ENCODE measurements at places on chromosomes 13 and 19. TPM values are rescaled to one million over a fixed set of nuclear protein-coding genes. Genes with fewer than 3 reads are reported as not detected.

GRCh38 chr19:23263870-23264590 lies 13.8 kb upstream of the ZNF724 start:
- H3K27me3 ChIP-seq = no peaks in the 10 kb centered on the region
- H3K36me3 ChIP-seq = no peaks in the 10 kb centered on the region
- no peaks in the 10 kb centered on the region for H3K4me1 ChIP-seq
- H3K4me3 ChIP-seq = no peak overlapping the region
- no peak for DNase-seq

- no peaks in the 10 kb centered on the region for H3K27me3 ChIP-seq
- no peaks in the 10 kb centered on the region for H3K36me3 ChIP-seq
- DNase-seq = peak; percentile 94
- peaks cover 41% of the 10 kb centered on the region for H3K4me1 ChIP-seq
- no peak within 1 kb of the TSS for H3K27ac ChIP-seq
Observed at GRCh38 chr19:46471116-46471733, at the start of gene PNMA8A. TSS of gene PNMA8A (minus strand) at chr19:46471563. CDS start at chr19:46471035, 528 bp downstream.

GRCh38 chr19:21147540-21147939 lies 5.7 kb downstream of the ZNF431 start:
- H3K36me3 ChIP-seq = peaks cover 54% of the 10 kb centered on the region
- H3K4me3 ChIP-seq = no peak overlapping the region
- H3K27ac ChIP-seq = no peak overlapping the region
- peaks cover 4% of the 10 kb centered on the region for H3K4me1 ChIP-seq
- H3K27me3 ChIP-seq = no peaks in the 10 kb centered on the region

GRCh38 chr13:79401259-79402070 lies 4.6 kb downstream of the RBM26 start:
- H3K4me1 ChIP-seq = peaks cover 28% of the 10 kb centered on the region
- no peak for DNase-seq
- H3K36me3 ChIP-seq = peaks cover 17% of the 10 kb centered on the region
- H3K4me3 ChIP-seq = no peak overlapping the region

GRCh38 chr13:113618455-113618854 lies 33.9 kb downstream of the TFDP1 start:
- no peak overlapping the region for H3K27ac ChIP-seq
- no peak for DNase-seq
- peaks cover 10% of the 10 kb centered on the region for H3K4me1 ChIP-seq
- H3K36me3 ChIP-seq = peaks cover 25% of the 10 kb centered on the region

GRCh38 chr13:71137101-71137500 lies 729.9 kb downstream of the DACH1 start:
- no peak for DNase-seq
- H3K4me1 ChIP-seq = no peaks in the 10 kb centered on the region
- H3K4me3 ChIP-seq = no peak overlapping the region
- no peaks in the 10 kb centered on the region for H3K27me3 ChIP-seq
- H3K36me3 ChIP-seq = no peaks in the 10 kb centered on the region
- H3K27ac ChIP-seq = no peak overlapping the region

- DNase-seq = no peak
- H3K27ac ChIP-seq = no peak overlapping the region
- H3K4me1 ChIP-seq = peaks cover 4% of the 10 kb centered on the region
- H3K4me3 ChIP-seq = no peak overlapping the region
- peaks cover 62% of the 10 kb centered on the region for H3K36me3 ChIP-seq
Observed at GRCh38 chr19:15371119-15371518, 8.5 kb downstream of the AKAP8 start.

GRCh38 chr19:11191934-11192333 lies 5.4 kb downstream of the KANK2 start:
- no peaks in the 10 kb centered on the region for H3K27me3 ChIP-seq
- peaks cover 25% of the 10 kb centered on the region for H3K4me1 ChIP-seq
- peaks cover 55% of the 10 kb centered on the region for H3K36me3 ChIP-seq
- H3K4me3 ChIP-seq = no peak overlapping the region

- H3K27ac ChIP-seq = no peak overlapping the region
- peaks cover 13% of the 10 kb centered on the region for H3K4me1 ChIP-seq
- no peak for DNase-seq
- H3K27me3 ChIP-seq = peaks cover 5% of the 10 kb centered on the region
- H3K4me3 ChIP-seq = no peak overlapping the region
Observed at GRCh38 chr13:40220299-40220935, 446.0 kb downstream of the FOXO1 start.

GRCh38 chr13:67143544-67144115 lies 86.5 kb downstream of the PCDH9 start:
- H3K4me3 ChIP-seq = no peak overlapping the region
- no peaks in the 10 kb centered on the region for H3K27me3 ChIP-seq
- H3K36me3 ChIP-seq = no peaks in the 10 kb centered on the region
- no peak for DNase-seq
- H3K27ac ChIP-seq = no peak overlapping the region
- H3K4me1 ChIP-seq = peaks cover 17% of the 10 kb centered on the region

GRCh38 chr13:52118595-52118994 lies 10.3 kb downstream of the NEK5 start:
- no peak for DNase-seq
- no peak overlapping the region for H3K27ac ChIP-seq
- no peak overlapping the region for H3K4me3 ChIP-seq
- H3K27me3 ChIP-seq = peaks cover 7% of the 10 kb centered on the region

DNA sequence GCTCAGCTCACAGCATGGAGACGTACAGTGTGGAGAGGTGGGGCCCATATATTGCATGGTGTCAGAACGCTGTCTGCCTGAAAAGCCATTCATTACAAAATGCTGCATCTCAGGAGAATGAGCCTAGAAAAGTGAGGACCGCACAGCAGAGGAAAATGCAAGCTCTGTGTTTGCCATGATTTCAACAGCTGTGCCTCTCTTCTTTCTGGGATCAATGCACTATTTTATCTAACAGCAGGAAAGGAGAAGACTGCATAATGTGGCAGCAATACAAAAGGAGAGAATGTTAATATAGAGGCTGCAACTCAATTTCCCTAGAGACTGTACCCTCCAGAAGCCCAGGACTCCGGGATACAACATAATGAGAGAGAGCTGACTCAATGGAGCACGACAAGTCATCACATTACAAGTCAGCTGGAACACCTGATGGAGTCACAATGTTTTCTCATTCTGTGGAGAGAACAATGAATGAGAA lies 368.0 kb downstream of the FGF14 start:
- DNase-seq = no peak
- H3K27ac ChIP-seq = no peak overlapping the region
- no peak overlapping the region for H3K4me3 ChIP-seq
- no peaks in the 10 kb centered on the region for H3K27me3 ChIP-seq
- no peaks in the 10 kb centered on the region for H3K4me1 ChIP-seq
- no peaks in the 10 kb centered on the region for H3K36me3 ChIP-seq

GRCh38 chr19:40358773-40359172 lies 10.3 kb downstream of the PLD3 start:
- peak; percentile 6 for DNase-seq
- H3K27ac ChIP-seq = no peak overlapping the region
- no peaks in the 10 kb centered on the region for H3K27me3 ChIP-seq
- H3K4me3 ChIP-seq = no peak overlapping the region
- H3K36me3 ChIP-seq = peaks cover 3% of the 10 kb centered on the region

DNA sequence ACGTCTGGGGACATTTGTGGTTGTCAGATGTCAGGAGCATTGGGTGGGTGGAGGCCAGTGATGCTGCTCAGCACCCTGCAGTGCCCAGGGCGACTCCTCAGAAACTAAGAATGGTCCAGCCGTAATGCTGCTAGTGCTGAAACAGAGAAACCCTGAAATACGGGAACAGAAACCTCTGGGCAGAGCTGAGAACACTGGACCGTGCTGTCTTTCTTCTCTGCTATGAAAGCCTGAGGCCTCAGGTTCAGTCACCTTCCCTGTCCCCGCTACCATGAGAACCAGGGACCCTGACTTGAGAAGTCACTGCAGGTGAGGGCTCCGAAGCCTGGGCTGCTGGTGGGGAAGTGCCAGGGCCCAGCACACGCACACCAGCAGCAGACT lies 13.4 kb downstream of the CAPS start:
- H3K36me3 ChIP-seq = peaks cover 94% of the 10 kb centered on the region
- DNase-seq = peak; percentile 19
- H3K27me3 ChIP-seq = no peaks in the 10 kb centered on the region

GRCh38 chr13:108834193-108834592 lies 204.8 kb downstream of the MYO16 start:
- H3K36me3 ChIP-seq = no peaks in the 10 kb centered on the region
- no peak overlapping the region for H3K4me3 ChIP-seq
- H3K4me1 ChIP-seq = no peaks in the 10 kb centered on the region
- no peaks in the 10 kb centered on the region for H3K27me3 ChIP-seq
- H3K27ac ChIP-seq = no peak overlapping the region

- H3K36me3 ChIP-seq = no peaks in the 10 kb centered on the region
- H3K27ac ChIP-seq = no peak overlapping the region
- H3K4me3 ChIP-seq = no peak overlapping the region
- peaks cover 24% of the 10 kb centered on the region for H3K4me1 ChIP-seq
- no peak for DNase-seq
- no peaks in the 10 kb centered on the region for H3K27me3 ChIP-seq
Observed at GRCh38 chr19:37987356-37988332, 80.6 kb downstream of the SIPA1L3 start.

- no peak overlapping the region for H3K27ac ChIP-seq
- H3K4me3 ChIP-seq = peak overlapping the region; percentile 57
- H3K36me3 ChIP-seq = peaks cover 11% of the 10 kb centered on the region
- H3K27me3 ChIP-seq = no peaks in the 10 kb centered on the region
- peaks cover 8% of the 10 kb centered on the region for H3K4me1 ChIP-seq
Observed at GRCh38 chr19:49338691-49339300, 3.6 kb downstream of the CD37 start.

GRCh38 chr19:14106840-14107239 lies 10.7 kb downstream of the PRKACA start:
- H3K27ac ChIP-seq = peak overlapping the region; percentile 65
- peak; percentile 27 for DNase-seq
- peaks cover 10% of the 10 kb centered on the region for H3K4me1 ChIP-seq
- H3K36me3 ChIP-seq = peaks cover 40% of the 10 kb centered on the region
- H3K27me3 ChIP-seq = no peaks in the 10 kb centered on the region

DNA sequence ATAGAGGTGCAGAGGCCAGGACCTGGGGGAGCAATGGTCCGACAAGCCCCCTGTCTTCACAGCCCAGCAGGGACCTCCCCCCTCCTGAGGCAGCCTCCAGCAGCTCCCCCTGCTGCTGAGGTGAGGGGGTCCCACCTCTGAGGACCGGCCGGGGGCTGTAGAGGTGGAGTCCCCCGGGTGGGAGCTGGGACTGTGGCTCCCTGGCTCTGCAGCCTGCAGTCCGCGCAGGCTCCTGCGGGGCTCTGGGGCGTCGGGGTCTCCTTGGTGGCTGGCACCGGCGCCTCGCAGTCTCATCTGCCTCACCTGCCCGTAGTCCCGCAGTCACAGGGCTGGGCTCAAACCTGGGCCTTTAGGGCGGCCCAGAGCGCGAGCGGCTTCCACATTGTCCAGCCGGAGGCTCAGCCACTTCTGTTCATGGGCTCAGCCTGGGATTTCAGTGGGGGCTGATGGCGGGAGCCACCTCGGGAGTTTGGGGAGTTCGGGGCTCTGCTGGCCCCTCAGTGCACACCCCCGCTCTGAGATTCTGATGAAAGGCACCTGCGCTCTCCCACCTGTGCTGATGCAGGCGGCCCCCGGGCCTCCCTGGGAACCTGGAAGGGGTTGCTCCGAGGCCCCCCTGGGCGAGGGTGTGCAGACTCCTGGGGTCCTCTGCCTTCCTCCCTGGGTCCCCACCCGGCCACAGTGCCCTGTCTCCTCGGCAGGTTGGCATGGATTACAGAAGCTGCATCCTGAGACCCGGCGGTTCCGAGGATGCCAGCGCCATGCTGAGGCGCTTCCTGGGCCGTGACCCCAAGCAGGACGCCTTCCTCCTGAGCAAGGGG lies 7.0 kb upstream of the ZNF554 start:
- no peaks in the 10 kb centered on the region for H3K4me1 ChIP-seq
- H3K27ac ChIP-seq = no peak overlapping the region
- peak; percentile 84 for DNase-seq
- H3K36me3 ChIP-seq = peaks cover 20% of the 10 kb centered on the region
- no peak overlapping the region for H3K4me3 ChIP-seq

DNA sequence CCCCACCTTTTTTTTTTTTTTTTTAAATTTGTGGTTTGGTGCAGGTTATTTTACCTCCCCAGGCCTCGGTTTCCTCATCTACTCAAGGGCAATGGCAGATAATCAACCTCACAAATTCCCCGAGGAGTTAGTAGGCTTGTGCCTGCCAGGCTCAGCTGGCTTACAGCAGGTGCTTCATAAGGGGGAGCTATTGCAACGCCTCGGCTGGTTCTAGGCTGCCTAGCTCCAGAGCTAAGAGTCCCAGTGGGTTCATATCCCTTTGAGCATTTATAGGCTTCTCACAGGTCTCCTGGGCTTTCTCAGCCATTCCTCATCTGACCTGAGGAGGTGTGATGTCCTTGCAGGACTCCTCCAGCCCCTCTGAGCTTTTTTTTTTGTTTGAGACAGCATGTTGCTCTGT lies 10.6 kb downstream of the BCKDHA start:
- DNase-seq = no peak
- H3K27me3 ChIP-seq = no peaks in the 10 kb centered on the region
- H3K27ac ChIP-seq = no peak overlapping the region
- peaks cover 10% of the 10 kb centered on the region for H3K4me1 ChIP-seq

DNA sequence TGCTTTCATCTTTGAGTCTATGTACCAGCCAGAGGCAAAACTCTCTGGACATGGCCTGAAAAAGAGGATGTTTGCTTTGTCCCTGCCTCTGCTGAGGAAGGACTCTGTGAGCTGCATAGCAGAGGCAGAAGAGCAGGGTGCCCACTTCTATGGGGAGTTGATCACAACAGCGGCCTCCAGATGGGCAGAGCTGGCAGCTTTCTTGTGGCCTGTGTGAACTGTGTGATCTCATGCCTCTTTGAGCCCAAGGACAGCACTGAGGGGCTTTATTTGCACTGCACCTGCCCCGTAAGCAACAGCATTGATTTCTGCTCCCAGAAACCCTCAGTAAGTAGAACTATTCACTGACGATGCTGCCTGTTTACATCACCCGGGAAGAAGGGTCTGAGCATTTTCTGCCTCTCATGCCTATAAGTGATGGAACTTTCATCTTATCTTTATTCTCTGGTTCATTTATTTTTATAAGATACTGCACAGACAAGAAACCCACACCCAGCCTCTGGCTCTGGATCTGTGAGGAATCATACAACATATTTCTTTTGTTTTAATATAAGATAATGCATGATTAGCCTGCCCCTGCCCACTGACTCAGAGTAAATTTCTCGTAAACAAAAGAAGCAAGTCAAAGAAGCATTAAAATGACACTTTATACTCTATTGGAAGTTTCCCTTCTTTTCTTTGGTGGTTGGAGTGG lies 244.2 kb upstream of the SOX21 start:
- no peak overlapping the region for H3K4me3 ChIP-seq
- DNase-seq = peak; percentile 42
- no peaks in the 10 kb centered on the region for H3K36me3 ChIP-seq
- H3K27me3 ChIP-seq = peaks cover 25% of the 10 kb centered on the region
- no peaks in the 10 kb centered on the region for H3K4me1 ChIP-seq

The FOXA3 gene
- total RNA-seq = not detected

The CGB5 gene
- not detected for total RNA-seq

The KLK2 gene
- not detected for total RNA-seq

The EDNRB gene
- total RNA-seq = 0.29 TPM

The CGB8 gene
- total RNA-seq = not detected

The RAP2A gene
- total RNA-seq = 46.6 TPM

The EDDM13 gene
- total RNA-seq = not detected

The PLIN5 gene
- total RNA-seq = not detected

The ATCAY gene
- not detected for total RNA-seq

The CHST8 gene
- not detected for total RNA-seq

The ZNF599 gene
- total RNA-seq = 5.3 TPM

The FXYD7 gene
- total RNA-seq = not detected

The HPN gene
- under 0.01 TPM for total RNA-seq

Measured in osteoblast (primary cell).